ENCODE measurements at places on chromosomes 3 and 15.

DNA sequence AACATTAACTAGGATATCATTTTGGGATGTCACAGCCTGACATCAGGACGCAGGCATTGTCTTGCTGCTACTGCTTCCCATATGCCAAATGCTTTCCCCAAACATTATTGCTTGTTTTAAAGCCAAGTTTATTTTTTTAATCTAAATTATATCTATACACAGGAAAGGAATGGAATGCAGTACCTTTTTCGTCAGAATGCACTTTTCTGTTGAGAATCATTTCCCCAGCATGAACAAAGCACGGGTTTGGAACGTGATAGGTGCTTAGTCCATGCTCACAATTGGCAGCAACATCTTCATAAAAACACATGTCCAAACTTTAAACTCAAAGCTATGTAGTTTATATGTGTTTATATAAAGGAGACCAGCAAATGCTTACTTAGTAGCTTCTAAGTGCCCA is 26.1 kb downstream of the PXK start:
- no peak for DNase-seq

DNA sequence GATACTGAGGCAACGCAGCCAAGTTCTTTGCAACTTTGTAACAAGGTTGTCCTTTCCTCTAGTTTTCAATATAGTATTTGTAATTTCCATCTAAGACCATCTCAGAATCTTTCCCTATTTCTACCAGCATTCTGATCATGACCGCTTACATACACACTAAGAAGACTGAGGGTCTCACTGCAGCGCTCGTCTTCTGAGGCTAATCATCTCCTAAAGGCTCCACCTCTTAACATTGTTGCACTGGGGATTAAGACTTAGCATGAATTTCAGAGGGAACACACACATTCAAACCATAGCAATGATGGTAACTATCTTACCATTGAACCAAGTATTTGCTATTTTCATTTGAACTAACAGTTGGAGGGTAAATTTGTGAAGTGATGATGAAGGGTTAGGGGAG is 463.3 kb upstream of the CCDC54 start:
- no peak for DNase-seq

- peak; percentile 66 for DNase-seq
These were observed 44.5 kb upstream of the CCNL1 start for GRCh38 chr3:157204431-157204830.

DNA sequence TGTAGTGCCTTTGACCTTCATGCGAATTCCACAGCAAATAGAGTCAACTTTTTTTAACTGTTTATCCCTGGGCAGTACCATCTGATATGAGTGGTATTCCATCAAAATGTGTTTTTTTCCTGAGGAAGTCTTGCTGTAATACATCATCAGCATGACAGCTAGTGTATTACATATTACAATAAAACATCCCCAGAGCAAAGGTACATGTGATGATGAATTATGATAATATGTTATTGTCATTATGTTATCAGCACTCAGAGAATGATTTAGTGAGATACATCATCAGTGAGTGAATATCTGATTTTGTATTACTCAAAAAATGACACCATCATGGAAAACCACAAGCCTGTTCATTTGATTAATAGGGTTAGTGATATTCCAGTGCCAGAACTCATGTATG is 69.7 kb upstream of the ARL6 start:
- DNase-seq: no peak

DNA sequence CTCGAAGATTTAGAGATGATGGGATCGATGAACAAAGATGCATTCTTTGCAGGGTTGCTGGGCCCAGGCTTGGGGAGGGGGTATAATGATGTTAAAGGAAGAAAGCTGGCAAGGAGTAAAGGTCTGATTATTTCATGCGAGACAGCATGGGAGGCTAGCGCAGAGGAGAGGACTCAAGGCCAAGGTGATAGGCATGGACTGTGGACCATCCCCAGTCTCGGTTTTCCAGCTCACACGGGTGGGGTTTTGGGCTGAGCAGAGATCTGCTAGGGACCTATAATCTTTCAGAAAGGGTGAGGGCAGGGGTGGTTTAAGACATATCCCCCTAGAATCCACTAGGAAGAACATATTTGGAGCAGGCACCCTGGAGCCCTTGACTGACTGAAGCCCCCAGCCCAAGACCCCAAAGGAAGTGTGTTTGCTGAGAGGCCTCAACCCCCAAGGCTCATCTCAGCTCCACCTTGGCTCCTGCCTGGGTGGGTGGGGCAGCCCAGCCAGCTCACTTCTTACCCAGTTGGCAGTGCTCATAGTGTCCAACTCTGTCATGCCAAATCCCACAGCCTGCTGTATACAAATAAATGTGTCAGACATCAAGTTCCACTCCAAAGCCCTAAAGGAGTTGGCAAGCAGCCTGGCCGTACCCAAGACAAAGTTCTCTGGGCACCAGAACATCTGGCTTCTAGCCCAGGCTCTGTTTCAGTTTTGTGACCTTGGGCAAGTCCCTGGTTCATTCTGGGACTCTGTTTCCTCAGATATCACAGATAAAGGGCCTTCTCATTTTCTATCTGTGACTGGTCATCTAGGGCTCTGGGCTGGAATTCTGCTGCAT is 17.9 kb downstream of the ACSBG1 start:
- DNase-seq: no peak

DNA sequence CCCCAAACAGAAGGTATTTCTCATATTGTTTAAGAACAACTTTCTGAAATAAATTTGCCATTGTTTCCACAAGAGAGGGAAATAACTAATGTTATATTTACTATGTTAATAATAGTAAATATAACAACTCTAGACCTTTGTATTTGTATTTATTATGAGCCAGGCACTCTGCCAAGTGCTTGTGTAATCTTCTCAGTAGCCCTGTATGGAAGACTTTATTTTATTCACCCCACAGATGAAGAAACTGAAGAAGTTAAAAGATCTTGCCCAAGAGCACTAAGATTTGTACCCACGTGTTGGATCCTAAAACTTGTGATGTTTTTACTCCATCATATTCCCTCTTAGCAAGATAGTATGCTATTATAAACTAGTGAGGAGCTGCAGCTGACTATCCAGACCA is 12.0 kb upstream of the GNB4 start:
- DNase-seq: no peak

GRCh38 chr15:101406036-101406435 is 83.5 kb downstream of the PCSK6 start:
- no peak for DNase-seq

- no peak for DNase-seq
These were observed 10.9 kb upstream of the COL6A6 start for GRCh38 chr3:130506031-130506430.

GRCh38 chr3:22089284-22089683 is 338.3 kb upstream of the ZNF385D start:
- DNase-seq: no peak

DNA sequence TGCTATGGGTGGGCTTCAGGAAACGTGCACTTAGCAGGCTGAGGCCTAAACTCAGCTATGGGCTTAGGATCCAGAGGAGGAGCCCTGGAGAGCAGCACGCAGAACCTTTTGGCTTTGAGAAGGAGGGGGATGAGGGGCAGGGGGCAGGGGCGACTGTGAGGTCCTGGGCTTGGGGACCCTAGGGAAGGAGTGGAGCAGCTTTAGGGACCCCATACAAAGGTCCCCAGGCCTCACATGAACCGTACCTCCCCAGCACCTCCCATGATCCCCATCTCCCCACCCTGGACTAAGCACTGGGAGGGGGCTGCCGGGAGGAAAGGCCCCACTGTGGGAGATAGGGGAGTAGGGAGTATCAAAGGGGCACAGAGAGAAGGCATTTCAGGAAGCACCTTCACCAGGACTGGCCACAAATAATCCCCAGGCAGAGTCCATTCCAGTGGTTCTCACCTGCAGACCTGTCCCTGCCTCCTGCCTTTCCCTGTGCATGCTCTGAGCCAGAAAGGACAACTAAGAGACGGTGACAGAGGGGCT is 62.0 kb upstream of the KLF13 start:
- DNase-seq: no peak

GRCh38 chr15:64693134-64693533 is 82.3 kb downstream of the RBPMS2 start:
- DNase-seq: no peak

- DNase-seq: no peak
These were observed 89.6 kb upstream of the AADACL2 start for GRCh38 chr3:151644020-151644620.

GRCh38 chr15:74847432-74847831 is 4.5 kb upstream of the ULK3 start:
- DNase-seq: no peak

DNA sequence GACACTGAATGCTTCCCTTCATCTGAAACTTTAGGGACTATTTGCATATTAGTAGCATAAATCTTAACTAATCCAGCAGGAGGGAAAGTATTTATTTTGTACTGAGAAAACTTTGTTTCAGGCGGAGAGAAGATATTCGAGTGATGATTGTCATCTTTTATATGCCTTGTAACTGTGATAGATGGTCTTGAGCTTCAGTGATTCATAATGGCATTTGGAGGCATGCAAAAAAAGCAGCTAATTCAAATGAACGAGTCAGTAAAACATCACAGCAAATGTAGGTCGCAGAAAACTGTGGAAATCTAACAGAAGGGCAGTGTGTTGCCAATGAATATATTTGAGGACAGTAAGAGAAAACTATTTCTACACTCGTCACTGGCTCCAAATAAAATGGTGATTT is 643.7 kb upstream of the NAALADL2 start:
- no peak for DNase-seq

DNA sequence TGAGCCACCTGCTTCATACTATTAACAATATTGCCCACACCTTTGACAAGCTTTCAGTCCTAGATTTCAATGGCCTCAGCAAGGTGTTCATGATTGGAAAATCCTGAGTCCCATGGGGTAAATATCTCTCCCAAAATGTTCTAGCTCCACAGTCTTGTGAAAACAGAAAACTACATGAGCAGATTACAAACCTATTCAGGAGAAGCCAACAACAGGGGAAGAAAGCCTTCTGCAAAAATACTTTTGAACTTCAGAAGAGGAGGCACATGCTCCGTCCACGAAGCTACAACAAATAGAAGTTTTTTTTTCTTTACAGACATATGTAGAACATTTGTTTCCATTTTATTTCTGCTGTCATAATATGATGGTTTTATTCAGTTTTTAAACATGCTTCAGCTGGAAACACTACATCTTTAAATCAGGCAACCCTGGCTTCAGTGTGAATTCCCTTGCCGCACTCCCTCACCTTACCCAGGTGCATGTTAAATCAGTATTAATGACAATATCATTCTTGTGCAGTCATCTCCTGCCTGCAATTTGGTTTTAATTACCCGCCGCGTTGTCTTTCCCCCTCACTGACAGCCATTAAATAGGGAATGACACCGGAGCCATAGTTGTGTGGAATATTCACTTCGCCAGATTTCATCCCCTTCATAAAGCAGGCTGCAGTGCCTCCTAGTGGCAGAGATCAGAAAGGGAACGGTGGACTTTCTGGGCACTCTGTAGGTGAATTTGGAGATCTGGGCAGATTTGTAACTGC is 725.5 kb upstream of the ARRDC4 start:
- DNase-seq: no peak

- no peak for DNase-seq
These were observed at the start of gene SLC27A2 for GRCh38 chr15:50181969-50182218. Gene SLC27A2, plus strand, starts transcription at chr15:50182196. Its CDS starts 232 bp downstream, at chr15:50182428.

- no peak for DNase-seq
These were observed 228.0 kb upstream of the SLCO3A1 start for GRCh38 chr15:91625506-91625905.

DNA sequence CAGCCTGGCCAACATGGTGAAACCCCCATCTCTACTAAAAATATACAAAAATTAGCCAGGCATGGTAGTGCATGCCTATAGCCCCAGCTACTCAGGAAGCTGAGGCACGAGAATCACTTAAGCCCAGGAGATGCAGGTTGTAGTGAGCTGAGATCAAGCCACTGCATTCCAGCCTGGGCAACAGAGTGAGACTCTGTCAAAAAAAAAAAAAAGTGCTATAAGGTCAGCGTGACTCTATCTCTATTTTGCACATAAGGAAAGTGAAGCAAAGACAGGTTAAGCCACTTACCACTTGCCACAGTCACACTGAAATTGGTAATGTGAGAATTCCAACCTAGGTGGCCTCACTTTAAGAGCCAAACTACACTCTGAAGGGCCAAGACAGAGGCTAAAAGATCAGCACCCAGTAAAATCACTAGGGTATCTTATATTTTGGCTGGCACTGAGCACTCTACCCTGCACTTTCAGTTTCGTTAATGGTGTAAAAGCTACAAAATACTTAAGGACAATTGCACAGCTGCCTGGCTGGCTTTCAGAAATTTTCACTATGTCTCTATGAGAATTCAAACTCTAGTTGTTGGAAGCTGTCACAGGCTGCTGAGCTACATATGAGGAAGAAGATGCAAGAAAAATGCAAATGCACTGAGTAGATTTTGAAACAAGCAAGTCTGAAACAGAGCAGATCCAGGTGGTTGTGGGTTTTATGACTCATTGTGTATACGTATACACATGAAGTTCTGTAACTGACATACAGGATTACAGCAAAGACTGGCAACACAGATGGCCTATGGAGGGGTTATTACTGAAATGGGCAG is 32.7 kb downstream of the TRANK1 start:
- DNase-seq: peak; percentile 19

DNA sequence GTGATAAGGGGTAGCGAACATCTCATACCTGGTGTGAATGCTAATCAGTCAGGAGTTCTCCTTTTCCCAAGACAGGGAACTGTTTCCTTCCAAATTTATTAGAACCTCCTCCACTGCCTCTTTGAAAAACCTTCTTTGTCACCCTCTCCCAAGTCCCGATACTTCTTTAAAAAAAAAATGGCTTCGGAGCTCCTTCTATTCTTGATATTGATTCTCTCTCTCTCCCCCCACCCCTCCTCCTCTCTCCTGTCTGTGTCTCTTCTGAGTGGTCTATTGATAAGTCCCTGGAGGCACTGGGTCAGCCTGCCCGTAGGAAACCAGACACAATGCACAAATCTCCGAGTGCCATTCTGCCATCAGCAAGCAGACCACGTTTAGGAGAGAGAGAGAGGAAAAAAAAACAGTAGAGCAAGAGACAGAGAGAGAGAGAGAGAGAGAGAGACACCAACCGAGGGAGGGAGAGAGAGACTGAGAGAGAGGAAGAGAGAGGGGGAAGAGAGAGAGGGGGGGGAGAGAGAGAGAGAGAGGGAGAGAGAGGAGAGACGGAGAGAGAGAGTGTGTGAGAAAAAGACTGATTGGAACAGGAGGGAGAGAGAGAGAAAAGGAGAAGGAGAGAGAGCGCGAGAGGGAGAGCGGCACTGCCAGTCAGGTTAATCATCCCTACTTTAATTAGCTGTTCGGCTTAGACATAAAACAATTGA is 160.9 kb downstream of the TIGIT start:
- peak; percentile 38 for DNase-seq

GRCh38 chr3:89239774-89240173 is 132.4 kb downstream of the EPHA3 start:
- no peak for DNase-seq

GRCh38 chr3:150890295-150890694 is 14.9 kb downstream of the MINDY4B start:
- DNase-seq: peak; percentile 66

DNA sequence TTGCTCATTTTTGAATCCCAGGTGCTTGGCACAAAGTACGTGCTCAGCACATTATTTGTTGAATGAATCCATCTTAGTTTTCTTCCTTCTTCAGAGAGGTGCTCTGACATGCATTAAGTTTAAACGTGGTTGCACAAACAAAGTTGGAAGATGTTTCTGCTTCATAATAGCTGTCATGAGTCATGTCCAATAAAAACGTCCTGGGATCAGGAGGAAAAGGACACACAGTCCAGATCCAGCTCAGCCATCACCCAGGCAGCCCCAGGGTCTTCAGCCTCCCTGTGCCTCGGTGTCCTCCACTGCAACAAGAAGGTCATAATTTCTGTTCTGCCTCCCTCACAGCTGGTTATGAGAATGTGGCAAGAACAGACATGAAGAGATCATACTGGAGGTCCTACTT is 55.4 kb downstream of the CCNL1 start:
- DNase-seq: no peak
